Peyer's patch (tissue), 4 donors: ENCODE measurements at places on chromosomes 2 and 18.

DNA sequence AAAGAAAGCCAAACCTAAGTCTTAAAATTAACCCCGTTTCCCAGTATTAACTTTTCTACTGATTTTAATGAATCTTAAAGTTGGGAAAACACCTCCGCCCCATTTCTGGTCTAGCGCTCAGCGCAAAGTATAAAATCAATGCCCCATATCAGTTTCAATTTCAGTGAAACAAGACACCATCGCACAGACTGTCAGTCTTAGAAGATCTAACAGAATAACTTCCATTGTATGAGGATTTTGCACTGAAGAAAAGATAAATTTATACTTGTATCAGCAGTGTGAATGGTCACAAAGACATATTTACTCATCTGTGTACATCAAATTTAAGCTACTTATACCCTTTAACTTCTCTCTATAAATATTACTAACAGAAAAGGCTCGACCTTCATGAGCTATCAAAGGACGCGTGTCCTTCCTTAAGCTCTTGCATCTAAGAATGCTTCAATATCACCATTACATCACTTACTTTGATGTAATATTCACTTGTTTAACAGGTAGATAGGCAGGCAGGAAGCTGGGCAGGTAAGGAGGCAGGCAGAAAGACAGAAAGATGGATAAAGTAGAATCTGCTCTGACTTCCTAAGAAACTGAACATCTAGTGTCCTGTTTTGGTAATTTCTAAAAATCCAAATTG is 183.0 kb downstream of the TCF4 start:
- DNase-seq = no peak

- no peak for DNase-seq
These were observed 305.7 kb upstream of the SETBP1 start for GRCh38 chr18:44374966-44375365.

GRCh38 chr2:135066710-135067109 is 14.6 kb downstream of the RAB3GAP1 start:
- no peak for DNase-seq

- DNase-seq = no peak
These were observed 747.9 kb downstream of the SOCS6 start for GRCh38 chr18:71036783-71037182.

DNA sequence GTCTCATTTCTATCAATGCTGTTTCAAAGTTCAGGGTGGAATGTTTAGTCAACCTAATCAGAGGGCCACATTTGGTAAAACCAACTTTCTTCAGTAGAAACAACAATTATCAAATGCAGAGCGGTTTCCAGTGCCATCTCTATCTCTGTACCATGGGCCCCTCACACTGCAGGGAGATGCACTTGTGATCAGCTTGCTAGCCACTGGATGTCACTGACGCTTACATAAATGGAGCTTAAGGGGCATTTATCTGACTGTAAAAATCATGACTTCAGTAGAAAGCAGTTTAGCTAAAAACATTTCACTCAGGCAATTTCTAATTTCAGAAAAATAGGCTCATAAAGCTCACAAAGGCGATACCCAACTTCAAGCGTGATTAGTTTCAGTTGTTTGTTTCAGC is 678.0 kb downstream of the ZEB2 start:
- no peak for DNase-seq

DNA sequence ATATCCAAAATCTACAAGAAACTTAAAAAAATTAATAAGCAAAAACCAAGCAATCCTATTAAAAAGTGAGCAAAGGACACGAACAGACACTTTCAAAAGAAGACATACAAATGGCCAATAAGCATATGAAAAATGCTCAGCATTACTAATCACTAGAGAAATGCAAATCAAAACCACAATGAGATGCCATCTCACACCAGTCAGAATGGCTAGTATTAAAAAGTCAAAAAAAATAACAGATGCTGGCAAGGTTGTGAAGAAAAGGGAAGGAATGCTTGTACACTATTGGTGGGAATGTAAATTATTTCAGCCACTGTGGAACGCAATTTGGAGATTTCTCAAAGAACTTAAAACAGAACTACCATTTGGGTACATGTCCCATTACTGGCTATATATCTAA is 128.8 kb upstream of the SESTD1 start:
- no peak for DNase-seq

DNA sequence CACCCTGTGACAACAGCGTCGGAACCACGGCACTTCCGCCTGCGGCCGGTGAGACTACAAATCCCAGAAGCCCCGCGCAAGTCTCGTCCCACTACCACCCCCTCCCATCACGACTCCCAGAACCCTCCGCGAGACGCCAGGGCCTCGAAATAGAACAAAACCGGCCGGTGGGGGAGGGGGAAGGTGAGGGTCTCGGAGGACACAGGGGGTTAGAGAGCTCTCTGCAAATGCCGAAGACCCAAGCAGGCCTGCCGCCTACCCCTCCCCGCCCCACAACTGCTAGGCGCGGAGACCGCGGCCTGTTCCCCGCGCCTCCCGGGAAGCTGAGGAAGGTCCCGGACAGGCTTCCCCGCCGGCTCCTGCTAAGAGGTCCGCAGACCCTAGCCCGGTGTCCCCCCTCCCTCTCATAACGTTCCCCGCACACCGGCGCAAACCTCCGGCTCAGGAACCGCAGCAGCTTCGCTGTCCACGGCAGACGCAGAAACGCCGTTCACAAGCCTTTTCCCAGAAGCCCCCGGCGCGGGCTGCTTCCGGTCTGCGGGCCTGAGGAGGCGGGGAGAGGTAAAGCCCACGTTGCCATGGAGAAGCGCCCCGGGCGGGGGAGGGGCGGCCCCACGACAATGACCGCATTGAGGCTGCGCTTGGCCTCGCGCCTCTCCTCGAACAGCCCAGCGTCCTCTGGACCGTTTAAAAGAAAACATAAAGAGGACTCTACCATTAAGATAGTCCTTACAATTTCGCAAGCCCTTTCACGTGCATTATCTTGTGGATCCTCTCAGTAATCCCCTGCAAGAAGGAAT is at the start of gene ZNF24:
TSS of gene ZNF24 (minus strand) at position 485 of the 800 bp plus-strand sequence. CDS start 3,770 bp downstream, outside the sequence.
- DNase-seq = peak; percentile 96

GRCh38 chr2:3678212-3678611 is 20.2 kb downstream of the ALLC start:
- no peak for DNase-seq

- no peak for DNase-seq
These were observed 44.9 kb upstream of the ID2 start for GRCh38 chr2:8636721-8637636.

DNA sequence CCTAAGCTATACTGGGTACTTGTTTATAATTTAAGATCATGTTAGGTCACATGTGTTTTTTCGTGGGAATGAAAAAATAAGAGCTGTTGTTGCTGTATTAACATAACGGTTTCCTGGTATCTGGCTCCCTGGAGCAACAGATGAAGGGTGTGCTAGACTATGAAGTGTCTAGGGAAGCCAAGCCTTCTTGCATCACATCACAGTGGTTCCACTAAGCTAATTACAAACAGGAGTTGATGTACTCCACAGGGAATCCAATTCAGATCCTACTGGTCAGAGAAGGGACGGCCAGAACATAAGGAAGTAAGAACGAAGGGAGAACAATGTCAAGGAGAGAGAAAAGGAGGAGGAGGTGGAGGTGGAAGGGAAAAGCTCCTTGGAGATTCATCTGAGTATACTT is 193.0 kb upstream of the CYP26B1 start:
- DNase-seq = no peak

- no peak for DNase-seq
These were observed 160.5 kb downstream of the STK39 start for GRCh38 chr2:168086851-168087250.

GRCh38 chr2:239138610-239139009 is 262.2 kb downstream of the HDAC4 start:
- DNase-seq = no peak

GRCh38 chr2:120077896-120078295 is 65.0 kb downstream of the EPB41L5 start:
- no peak for DNase-seq

GRCh38 chr2:16635791-16636699 is 29.6 kb downstream of the CYRIA start:
- no peak for DNase-seq

DNA sequence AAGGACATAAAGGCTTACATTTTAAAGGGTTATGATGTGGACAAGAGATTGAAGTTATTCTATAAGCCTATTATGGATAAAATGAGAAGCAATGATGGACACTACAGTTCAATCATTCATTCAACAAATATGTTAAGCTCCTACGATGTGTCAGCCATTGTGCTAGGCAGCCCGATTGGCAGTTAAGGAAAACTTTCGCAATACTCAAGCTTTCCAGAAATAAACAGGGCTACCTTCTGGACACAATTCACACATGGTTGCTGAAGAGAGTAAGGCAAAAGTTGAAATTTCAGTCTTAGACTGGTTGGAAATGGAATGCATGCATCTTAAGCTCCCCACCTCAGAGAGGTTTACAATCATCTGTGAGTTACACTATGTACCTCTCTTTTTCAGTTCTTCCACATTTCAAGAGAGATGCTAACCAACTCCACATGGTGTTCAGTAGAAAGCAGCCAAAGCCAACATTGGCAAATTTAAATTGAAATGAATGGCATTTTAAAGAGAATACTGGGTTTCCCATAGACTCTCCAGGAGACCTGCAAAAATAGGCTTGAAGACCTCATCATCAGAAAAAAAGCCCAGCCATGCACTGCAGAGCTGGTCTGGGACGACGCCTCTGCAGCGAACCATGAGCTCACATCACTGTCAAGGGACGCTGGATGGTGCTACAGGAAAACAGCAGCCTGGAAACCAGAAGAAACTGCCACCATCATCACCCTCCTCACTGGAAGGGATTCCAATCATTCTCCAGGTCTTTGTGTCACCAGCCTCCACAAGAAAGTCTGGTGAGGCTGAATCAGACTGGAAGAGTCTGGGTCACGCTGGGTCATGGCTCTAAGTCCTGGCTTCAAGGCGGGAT is 276.3 kb downstream of the AFF3 start:
- no peak for DNase-seq

DNA sequence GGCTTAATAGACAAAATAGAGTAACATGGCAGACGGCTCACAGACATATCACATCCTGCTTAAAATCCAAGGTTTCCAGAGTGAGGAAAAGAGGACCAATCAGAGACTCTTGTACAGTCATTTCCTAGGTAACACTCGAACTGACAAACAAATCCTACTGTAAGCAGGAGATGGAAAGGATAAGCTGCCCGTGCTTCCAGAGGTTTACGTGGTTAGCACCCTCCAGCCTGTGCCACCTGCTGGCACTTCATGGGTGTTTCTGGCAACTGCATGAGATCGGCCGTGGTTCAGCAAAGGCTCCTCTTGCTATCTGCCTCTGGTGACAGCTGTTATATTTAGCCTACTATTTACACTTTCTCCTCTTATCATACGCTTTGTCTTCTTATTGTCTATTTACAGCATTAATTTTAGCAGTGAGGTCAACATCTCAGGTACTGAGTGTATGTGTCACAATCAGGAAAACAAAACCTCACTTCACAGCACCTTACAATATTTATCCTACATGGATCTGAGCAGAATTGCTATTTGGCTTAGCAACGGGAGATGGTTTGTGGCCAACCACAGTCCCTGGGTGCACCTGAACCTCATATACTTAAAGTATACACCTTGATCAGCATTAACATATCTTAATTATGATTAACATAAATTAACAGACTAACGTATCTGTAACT is 226.9 kb downstream of the TMEM163 start:
- DNase-seq = no peak

GRCh38 chr2:33166287-33166881 is 219.6 kb downstream of the LTBP1 start:
- DNase-seq = no peak

DNA sequence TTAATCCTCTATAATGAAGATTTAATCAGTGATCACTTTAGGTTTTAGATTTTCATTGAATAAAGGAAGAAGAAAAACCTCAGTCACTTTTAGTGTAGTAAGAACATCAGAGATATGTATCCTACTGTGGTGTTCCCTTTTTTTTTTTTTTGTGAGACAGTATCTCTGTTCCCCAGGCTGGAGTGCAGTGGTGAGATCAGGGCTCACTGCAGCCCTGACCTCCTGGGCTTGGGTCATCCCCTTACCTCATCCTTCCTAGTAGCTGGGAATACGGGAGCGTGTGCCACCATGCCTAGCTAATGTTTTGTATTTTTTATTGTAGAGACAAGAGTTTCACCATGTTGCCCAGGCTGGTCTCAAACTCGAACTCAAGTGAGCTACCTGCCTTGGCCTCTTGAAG is 5.1 kb downstream of the SLC39A10 start:
- no peak for DNase-seq

DNA sequence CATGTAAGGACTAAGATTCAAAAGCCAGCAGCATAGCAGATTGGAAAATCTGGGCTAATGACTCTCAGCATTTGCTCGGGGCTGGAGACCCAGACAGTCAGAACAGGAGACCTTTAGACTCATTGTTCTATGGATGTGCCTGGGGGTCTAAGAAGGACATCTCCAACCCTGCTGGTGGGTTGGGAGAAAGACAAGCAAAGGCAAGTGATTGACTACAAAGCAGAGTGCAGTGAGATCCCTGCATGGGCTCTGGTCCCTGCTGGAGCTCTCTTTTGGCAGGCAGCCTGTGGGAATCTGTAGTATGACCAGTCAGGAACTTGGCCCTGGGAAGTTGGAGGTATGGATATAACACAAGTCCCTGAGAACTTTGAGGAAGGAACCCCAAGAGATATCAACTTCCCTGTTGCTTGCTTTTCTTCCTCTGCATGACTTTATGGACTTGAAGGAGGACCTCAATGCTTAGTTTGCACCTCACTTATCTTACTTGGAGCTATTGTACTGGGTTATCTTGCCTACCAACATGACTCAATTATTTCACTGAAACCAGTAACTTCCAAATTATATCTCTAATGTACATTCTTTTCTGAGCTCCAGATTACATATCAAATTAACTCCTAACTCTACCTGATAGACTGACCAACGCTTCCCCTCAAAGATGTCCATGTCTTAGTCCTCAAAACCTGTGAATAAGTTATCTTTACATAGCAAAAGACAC is 236.0 kb downstream of the CYRIA start:
- no peak for DNase-seq

- no peak for DNase-seq
These were observed 16.6 kb upstream of the MSTN start for GRCh38 chr2:190079160-190079559.

DNA sequence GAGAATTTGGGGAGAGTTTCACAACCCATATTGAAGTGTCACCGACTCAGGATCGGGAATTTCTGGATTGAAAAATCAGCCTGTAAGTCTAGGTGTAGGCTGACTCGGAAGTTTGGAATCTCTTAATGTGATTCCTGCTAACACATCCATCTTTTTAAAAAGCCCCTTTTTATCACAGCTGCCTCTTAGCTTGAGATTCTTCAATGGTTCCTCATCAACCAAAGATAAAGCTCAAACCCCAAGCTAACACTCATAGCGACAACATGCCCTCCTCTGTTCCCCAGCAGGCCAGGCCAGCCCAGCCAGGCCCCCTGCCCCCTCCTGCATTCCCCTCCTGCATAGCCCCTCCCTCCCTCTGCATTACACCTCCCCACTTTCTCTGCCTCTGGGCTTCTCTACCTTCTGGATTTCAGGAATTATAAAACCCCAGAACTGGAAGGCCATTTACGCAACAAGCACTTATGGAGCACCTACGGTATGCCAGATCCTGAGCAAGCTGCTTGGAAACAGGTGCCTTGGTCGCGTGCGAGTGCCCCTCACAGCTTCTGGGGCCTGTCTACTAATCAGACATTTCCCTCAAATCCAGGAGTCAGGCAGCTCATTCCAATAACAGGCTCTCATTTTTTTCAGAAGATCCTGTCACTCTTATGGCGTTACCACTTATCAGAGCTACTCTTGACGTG is 63.4 kb downstream of the EMX1 start:
- no peak for DNase-seq

GRCh38 chr18:53790786-53791185 is 433.7 kb downstream of the MBD2 start:
- no peak for DNase-seq
